ENCODE measurements at places on chromosomes 5 and 9.

GRCh38 chr5:23071682-23072081 is 218.5 kb upstream of the CDH12 start:
- DNase-seq = no peak

GRCh38 chr5:115816226-115817081 is at the start of gene CDO1:
CDO1 (minus strand) TSS chr5:115816659; CDS start chr5:115816397, 262 bp downstream.
- DNase-seq = no peak

GRCh38 chr5:39543335-39543734 is 118.6 kb upstream of the DAB2 start:
- DNase-seq = no peak

- no peak for DNase-seq
These were observed 7.9 kb downstream of the QSOX2 start for GRCh38 chr9:136237486-136238341.

GRCh38 chr9:137278721-137279711 is 1.5 kb downstream of the TOR4A start:
- no peak for DNase-seq

- DNase-seq = no peak
These were observed 354.5 kb upstream of the CDH6 start for GRCh38 chr5:30838936-30839496.

DNA sequence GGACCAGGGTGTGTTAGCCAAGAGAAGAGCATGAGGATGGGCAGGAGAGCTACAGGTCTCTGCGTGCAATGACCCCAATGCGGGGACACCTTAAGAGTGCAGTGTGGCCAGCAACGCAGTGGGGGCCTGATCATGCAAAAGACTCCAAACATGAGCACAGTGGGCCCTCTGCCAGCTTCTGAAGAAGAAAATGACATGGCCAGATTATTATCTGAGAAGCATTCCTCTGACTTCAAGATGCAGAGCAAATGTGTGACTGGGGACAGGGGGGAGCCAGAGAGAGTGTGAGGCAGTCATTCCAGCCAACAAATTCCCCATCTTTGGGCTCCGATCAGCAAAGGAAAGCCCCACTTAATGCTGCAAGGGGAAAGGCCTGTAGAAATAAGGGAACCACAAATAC is 229.4 kb downstream of the CDK5RAP2 start:
- DNase-seq = no peak

GRCh38 chr5:120539471-120539870 is 75.4 kb downstream of the PRR16 start:
- DNase-seq = no peak

GRCh38 chr9:123074628-123075027 is 41.2 kb downstream of the GPR21 start:
- DNase-seq = no peak

- DNase-seq = peak; percentile 45
These were observed 84.8 kb downstream of the MVB12B start for GRCh38 chr9:126411225-126411947.

DNA sequence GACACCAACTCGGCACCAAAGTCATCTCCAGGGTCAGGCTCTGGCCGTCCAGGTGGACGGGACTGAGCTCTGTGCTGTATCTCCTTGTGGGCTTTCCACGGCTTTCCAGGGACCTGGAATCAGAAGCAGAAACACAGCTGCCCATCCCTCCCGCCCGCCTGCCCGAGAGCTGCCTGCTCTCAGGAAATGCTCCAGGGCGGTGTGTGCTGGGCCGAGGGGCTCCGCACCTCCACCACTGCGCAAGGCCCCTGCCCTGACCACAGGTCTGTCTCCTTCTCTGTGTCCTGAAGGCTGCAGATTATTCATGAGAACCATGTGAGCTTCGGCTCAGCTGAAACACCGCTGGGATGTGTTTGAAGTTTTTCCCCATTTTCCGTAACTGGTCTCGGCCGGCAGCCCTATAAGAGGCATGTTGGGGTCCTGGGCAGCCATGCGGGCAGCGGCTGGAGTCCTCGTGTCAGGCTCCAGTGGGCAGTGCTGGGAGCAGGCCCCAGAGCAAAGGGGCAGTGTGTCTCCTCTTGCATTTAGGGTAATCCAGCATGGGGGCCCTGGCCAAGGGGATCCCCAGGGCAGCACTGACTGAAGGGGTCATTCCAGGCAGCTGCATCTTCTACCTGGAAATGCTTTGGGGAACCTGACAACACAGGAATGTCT is 22.8 kb downstream of the NKD2 start:
- DNase-seq = no peak

- no peak for DNase-seq
These were observed 452.8 kb upstream of the SEMA6A start for GRCh38 chr5:117027384-117027783.

DNA sequence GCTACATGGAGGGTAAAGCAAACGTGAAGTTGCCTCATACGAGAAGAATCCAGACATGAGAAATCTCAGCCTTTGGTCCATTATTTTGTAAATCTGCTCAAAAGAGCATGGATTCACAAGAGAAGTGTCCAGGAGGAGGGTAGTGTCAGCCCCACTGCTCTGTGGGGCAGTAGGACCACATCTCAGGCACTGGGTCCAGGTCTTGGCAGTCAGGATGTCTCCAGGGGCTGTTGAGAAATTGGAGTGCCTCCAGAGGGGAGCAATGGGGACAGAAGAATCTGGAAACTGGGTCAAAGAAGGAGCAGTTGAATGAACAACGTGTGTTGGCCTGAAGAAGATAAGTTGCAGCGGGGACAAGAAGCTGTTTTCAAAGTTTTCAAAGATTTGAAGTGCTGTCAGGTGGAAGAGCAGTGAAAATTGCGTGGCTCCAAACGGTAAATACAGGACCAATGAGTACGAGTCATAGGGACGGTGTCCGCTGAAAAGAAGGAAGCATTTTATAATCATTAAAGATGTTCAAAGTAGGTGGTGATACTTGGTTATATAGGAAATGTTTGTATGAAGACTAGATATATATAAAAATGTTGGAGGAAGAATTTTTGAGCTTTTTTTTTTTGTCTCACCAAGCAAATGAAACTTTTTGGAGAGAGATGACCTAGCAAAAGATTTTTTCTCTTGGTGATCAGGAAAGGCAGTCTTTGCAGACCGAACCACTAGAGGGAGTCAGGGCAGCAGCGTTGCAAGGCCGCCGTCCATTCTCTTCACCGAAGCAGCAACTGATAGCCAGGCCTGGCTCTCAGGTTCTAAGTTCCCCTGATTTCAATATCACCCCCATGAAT is 57.1 kb upstream of the ZBED3 start:
- peak; percentile 68 for DNase-seq

DNA sequence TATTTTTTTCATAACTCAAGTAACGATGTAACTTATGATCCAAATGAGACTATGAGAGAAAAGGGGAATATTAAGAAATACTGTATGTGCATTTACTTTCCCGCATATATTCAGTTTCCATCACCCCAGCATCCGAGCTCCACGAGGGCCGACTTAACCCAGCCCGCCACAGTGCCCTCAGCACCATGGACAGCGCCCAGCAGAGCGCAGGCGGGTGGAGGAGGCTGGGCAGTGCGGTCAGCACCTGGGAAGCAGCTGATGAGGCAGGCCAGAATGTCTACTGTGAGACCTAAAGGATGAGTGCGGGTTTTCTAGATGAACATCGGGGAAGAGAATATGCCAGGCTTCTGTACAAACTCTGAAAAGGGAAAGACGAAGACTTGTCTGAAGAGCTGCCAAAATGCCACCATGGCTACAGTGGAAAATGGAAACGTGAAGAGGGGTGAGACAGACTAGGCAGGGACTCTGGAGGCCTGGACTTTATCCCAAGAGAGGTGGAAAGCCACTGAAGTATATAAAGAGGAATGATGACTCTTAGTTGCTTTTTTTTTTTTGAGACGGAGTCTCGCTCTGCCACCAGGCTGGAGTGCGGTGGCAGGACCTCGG is 34.5 kb upstream of the MED27 start:
- peak; percentile 35 for DNase-seq

DNA sequence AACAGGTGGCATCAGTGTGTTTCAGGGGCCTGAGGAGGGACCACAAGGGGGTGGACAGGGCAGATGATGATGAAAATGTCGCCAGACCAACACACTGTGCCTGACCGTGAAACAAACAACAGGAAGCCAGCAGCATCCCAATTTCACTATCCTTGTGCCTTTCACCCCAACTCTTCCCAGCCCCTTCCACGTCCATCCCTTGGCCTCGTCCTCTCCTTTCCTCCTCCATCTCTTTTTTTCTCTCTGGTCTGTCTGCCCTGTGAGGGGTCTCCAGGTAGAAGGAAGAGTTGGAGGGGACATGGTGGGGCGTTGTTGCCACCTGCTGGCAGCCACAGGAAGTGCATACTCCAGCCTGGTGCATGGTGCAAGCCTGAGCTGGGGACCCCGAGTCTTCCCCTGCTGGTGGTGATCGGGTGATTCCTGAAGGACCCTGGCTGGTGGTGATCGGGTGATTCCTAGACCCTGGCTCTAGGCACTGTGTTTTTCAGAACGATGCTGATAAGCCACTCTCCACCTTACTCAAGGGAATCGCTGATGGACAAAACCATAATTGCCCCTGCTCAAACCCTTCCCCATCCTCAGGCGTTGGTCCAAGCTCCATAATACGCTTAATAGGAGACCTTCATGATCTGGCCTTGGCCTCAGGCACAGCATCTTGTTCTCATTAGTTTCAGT is 21.7 kb upstream of the NSD1 start:
- DNase-seq = peak; percentile 68

GRCh38 chr5:150119421-150120061 is 33.2 kb upstream of the CSF1R start:
- DNase-seq = no peak

- DNase-seq = no peak
These were observed 28.1 kb downstream of the ADGRD2 start for GRCh38 chr9:124478354-124478753.

DNA sequence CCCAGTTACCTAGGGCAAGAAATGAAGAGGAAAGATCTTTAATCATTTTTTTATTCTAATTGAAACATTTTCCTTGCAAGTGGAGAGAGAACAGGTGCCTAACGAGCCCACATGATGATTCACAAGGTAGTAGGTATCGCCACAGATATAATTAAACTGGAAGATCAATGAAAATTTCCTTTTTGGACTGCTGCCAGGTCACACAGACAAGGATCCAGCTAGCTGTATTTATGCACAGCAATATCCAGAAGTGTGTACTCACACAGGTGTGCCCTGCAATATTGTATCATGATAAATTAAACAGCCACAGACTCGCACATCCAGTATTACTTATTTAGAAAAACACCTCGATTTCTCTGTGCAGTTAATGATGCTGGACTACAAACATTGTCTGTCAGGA is 294.0 kb upstream of the SMARCA2 start:
- no peak for DNase-seq

- DNase-seq = peak; percentile 92
These were observed at the start of gene RAD50 for GRCh38 chr5:132556763-132557477. RAD50 (plus strand) TSS chr5:132556977; CDS start chr5:132557325, 348 bp downstream.

DNA sequence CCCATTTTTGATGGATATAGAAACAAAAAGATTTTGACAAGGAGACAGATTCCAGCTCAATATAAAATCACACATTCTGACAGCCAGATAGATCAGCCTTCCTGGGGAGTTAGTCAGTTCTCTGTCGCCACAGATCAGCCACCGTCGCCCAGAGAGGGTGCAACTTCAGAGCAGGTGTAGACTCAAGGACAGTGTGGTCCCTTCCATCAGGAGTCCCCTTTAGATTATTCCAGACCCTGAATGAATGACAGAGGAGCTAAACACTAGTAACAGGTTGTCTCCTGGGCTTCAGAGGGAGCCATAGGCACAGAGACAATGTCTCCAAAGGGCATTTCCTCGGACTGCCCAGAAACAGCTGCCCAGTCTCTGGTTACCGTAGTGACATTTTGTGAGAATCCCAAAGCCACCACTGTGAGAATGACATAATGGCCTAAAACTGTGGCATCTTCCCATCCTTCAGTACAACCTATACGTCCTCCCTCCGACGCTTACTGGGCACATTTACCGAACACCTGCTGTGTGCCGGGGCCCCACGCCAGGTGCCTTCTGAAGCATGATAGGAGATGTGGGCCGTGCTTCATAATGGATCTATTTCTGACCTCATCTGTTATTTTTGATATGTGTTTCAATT is 47.4 kb upstream of the SLC2A8 start:
- no peak for DNase-seq

DNA sequence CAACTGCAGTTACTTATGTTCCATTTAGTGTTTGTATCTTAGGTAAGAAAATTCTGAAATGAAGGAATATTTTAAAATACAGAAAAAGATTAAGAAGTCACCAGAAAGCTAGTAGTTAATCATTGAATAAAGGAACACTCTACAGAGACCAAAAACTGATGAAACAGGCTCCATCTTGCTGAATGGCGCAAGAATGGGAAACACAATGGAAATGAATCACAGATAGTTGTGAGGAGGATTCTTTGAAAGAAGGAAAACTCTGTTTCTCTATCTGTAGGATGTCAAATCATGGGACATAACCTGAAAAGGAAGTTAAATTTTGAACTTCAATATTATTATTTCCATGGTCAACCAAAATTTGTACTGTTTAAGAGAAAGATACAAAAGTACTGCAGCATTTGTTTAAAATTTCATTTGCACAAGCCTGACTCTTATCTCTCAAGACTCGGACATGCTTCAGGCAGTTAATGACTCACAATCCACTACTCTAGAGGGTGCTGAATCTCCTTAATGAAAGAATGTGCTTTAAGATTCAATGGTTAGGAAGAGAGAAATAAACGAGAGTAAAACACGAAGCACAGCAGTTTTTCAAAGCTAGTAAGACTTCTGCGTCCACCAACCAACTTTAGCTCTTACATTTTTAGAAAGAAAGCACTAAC is 1064.4 kb upstream of the DMAC1 start:
- no peak for DNase-seq

- no peak for DNase-seq
These were observed 480 bp upstream of the CCDC69 start for GRCh38 chr5:151224372-151224771.

GRCh38 chr5:96590796-96591195 is 71.4 kb upstream of the CAST start:
- no peak for DNase-seq

DNA sequence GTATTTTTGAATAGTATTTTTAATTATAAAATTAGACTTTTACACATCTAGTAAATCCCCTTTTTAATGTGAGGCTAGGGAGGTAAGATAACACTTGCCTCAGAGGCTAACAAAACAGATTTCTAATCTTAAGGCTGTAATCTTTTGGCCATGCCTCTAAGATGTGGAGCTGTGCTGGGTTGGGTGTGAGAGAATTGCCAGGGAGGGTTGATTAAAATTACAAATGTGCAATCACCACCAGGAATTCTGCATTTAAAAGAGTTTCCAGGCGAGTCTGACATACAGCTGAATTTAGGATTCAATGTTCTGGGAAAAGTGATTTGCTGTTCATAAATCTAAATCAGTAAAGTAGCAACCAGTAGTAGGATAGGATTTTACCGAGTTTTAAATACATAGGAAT is 73.3 kb downstream of the NUDT12 start:
- DNase-seq = no peak

- DNase-seq = no peak
These were observed 142.6 kb downstream of the INSYN2B start for GRCh38 chr5:169837686-169838085.

DNA sequence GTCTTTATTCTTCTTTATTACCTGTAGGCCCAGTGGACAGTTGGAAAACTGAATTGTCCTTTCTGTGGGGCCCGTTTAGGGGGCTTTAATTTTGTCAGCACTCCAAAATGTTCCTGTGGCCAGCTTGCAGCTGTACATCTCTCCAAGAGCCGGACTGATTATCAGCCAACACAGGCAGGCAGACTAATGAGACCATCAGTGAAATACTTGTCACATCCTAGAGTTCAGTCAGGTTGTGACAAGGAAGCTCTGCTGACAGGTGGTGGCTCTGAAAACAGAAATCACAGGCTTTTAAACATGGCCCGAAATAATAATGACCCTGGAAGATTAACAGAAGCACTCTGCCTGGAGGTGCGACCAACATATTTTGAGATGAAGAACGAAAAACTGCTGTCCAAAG is 47.9 kb downstream of the RNF180 start:
- DNase-seq = no peak

- DNase-seq = no peak
These were observed 107.7 kb upstream of the PANK3 start for GRCh38 chr5:168686837-168687236.
